Endodermal cell (in vitro differentiated cells): ENCODE measurements at places on chromosomes 2 and 18. TPM values are rescaled to one million over a fixed set of nuclear protein-coding genes. Genes with fewer than 3 reads are reported as not detected.

- H3K36me3 ChIP-seq = no peaks in the 10 kb centered on the region
- H3K27me3 ChIP-seq = no peaks in the 10 kb centered on the region
- DNase-seq = no peak
- H3K4me1 ChIP-seq = no peaks in the 10 kb centered on the region
- H3K27ac ChIP-seq = no peak overlapping the region
Observed at GRCh38 chr2:122083256-122084048, 328.0 kb downstream of the TSN start.

ZFAND2B gene
- 21.7 to 30.7 TPM (median 23.0 TPM) in 3 replicates for total RNA-seq

PAX3 gene
- 0.11 TPM in 1 of 2 replicates, not detected in the other for total RNA-seq

DNA sequence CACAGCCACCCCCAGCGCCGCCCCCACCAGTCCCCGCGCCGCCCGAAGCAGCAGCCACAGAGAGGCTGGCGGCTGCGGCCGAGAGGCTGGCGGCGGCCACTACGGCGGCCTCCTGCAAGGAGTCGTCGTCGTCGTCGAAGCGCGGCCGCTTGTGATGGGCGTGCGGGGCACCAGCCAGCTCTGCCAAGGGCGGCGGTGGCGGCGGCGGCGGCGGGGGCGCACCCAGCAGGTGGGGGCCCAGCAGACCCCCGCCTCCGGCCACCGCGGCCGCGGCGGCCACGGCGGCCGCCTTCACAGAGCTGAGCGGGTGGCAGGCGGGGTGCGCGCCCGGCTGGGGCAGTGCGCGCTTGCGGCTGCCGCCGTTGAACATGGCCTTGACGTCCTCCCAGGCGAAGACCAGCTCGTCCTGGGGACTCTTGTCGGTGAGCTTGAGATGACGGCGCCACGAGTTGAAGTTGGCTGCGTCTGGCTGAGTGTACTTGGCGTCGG lies 3.3 kb downstream of the SKOR2 start:
- no peaks in the 10 kb centered on the region for H3K36me3 ChIP-seq
- H3K27me3 ChIP-seq = peaks cover 98% of the 10 kb centered on the region
- no peaks in the 10 kb centered on the region for H3K4me1 ChIP-seq
- no peak overlapping the region for H3K27ac ChIP-seq
- H3K4me3 ChIP-seq = no peak overlapping the region
- DNase-seq = peak; percentile 77

INPP4A gene
- 76.1 and 94.2 TPM in 2 replicates for total RNA-seq

DNA sequence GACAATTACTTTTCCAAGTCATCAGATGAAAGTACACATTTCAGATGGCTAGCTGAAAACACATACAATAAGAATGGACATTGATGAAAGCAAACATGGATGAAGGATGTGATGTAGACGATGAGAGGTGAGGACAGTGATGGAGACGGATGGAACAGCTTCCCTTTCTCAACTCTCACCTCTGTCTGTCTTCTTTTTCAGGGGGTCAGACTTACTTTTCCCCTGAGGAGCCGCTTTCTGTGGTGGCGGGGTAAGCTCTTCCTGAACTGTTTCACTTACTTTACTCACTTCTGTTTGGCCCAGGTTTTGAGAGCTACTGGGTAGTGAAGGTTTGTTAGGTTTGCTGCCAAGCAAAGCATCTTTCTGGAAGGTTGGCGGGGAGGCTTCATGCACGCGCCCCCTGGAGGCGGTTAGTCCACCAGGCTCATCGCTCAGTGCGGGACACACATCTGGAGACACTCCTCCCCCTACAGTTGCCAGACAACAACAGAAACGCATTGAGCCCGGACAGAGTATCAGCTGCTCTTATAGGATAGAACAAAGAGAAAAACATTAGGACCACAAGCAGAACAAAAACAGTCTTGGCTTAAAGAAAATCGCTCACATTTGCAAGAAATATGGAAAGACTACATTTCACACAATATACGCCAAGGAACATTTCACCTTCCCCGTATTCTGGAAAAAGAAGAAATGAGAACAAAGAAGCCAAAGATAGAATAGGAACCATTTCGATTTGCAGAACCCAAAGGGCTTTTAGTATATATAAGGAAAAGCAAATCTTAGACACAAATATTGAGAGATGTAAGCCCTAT lies 90.5 kb downstream of the MYOM1 start:
- no peaks in the 10 kb centered on the region for H3K36me3 ChIP-seq
- no peaks in the 10 kb centered on the region for H3K27me3 ChIP-seq
- no peak overlapping the region for H3K4me3 ChIP-seq
- no peak overlapping the region for H3K27ac ChIP-seq

- no peaks in the 10 kb centered on the region for H3K27me3 ChIP-seq
- no peak for DNase-seq
- H3K27ac ChIP-seq = no peak overlapping the region
- H3K4me1 ChIP-seq = peaks cover 11% of the 10 kb centered on the region
Observed at GRCh38 chr2:68776124-68776523, 41.5 kb downstream of the ARHGAP25 start.

- H3K36me3 ChIP-seq = no peaks in the 10 kb centered on the region
- H3K27me3 ChIP-seq = no peaks in the 10 kb centered on the region
- no peak overlapping the region for H3K27ac ChIP-seq
- H3K4me3 ChIP-seq = no peak overlapping the region
Observed at GRCh38 chr2:16707014-16707623, 41.5 kb upstream of the CYRIA start.

DYNAP gene
- not detected in 2 replicates for total RNA-seq

NT5DC4 gene
- total RNA-seq = not detected in 3 replicates

DNA sequence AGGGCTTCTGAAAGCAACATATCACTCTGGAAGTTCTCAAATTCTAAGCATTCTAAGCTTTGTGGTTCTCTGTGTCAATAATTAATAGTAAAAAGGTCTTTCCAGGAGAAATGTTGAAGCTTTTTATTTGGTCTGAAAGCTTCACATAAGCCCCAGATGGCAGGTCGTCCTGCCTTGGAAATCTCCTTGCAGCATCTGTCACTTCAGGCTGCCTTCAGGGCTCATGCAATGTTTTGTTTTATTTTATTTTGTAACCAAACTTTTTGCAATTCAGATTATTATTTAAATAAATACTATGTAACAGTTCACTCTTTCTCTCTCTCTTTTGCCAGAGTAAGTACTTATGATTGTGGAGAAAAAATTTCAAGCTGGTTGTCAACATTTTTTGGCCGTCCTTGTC lies 46.7 kb upstream of the FHOD3 start:
- H3K4me1 ChIP-seq = no peaks in the 10 kb centered on the region
- H3K36me3 ChIP-seq = no peaks in the 10 kb centered on the region
- H3K4me3 ChIP-seq = no peak overlapping the region
- DNase-seq = no peak

DNA sequence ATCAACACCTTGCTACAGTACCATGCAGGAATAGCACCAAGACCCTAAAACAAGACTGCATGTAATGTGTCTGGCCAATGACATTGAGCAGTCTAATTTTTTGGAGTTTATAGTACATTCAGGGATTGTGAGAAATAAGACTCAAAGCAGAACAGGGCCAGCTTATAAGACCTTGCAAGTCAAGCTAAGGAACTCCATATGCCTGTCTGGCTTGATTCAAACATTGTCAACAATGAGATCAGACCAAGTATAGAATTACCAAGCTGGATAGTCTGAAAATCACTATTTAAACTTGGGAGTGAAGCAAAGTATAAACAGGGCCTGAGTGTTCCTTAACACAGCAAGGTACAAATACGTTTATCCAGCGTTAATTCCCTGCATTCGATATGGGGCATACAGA lies 370.9 kb downstream of the CNTNAP5 start:
- H3K27ac ChIP-seq = no peak overlapping the region
- no peaks in the 10 kb centered on the region for H3K4me1 ChIP-seq
- no peaks in the 10 kb centered on the region for H3K36me3 ChIP-seq
- no peak overlapping the region for H3K4me3 ChIP-seq

GRCh38 chr2:15584767-15585469 lies 6.8 kb upstream of the DDX1 start:
- no peaks in the 10 kb centered on the region for H3K36me3 ChIP-seq
- no peak for DNase-seq
- no peak overlapping the region for H3K27ac ChIP-seq
- no peaks in the 10 kb centered on the region for H3K4me1 ChIP-seq

GRCh38 chr2:102622646-102623045 lies 3.3 kb downstream of the SLC9A2 start:
- H3K4me3 ChIP-seq = no peak overlapping the region
- no peak overlapping the region for H3K27ac ChIP-seq
- no peaks in the 10 kb centered on the region for H3K4me1 ChIP-seq
- H3K36me3 ChIP-seq = no peaks in the 10 kb centered on the region

DSG3 gene
- not detected in 3 replicates for total RNA-seq

GRCh38 chr2:237860273-237860935 lies 981 bp downstream of the RAMP1 start:
- no peak overlapping the region for H3K27ac ChIP-seq
- no peaks in the 10 kb centered on the region for H3K36me3 ChIP-seq
- H3K4me3 ChIP-seq = peak overlapping the region; percentile 64
- peak; percentile 44 for DNase-seq
- H3K4me1 ChIP-seq = no peaks in the 10 kb centered on the region
- peaks cover 33% of the 10 kb centered on the region for H3K27me3 ChIP-seq

CETN1 gene
- total RNA-seq = not detected in 3 replicates

PJVK gene
- total RNA-seq = 2.6 and 6.3 TPM in 2 replicates

ADD2 gene
- total RNA-seq = 53.0 and 63.8 TPM in 2 replicates

GRCh38 chr2:76808732-76809131 lies 713.4 kb downstream of the LRRTM4 start:
- H3K27me3 ChIP-seq = no peaks in the 10 kb centered on the region
- no peak for DNase-seq
- H3K4me3 ChIP-seq = no peak overlapping the region

GALR1 gene
- total RNA-seq = 0.05 TPM in 1 of 3 replicates, not detected in the others

GKN1 gene
- not detected in 3 replicates for total RNA-seq

PRSS56 gene
- not detected in 2 replicates for total RNA-seq

GRCh38 chr18:32019251-32019948 lies 775 bp downstream of the RNF125 start:
- peaks cover 15% of the 10 kb centered on the region for H3K36me3 ChIP-seq
- H3K4me3 ChIP-seq = peak overlapping the region; percentile 94
- no peaks in the 10 kb centered on the region for H3K4me1 ChIP-seq
- H3K27me3 ChIP-seq = no peaks in the 10 kb centered on the region

COLEC11 gene
- 1.0 and 1.5 TPM in 2 replicates for total RNA-seq

GRCh38 chr2:175156534-175156933 lies 11.5 kb downstream of the ATF2 start:
- no peak overlapping the region for H3K4me3 ChIP-seq
- no peak overlapping the region for H3K27ac ChIP-seq
- H3K4me1 ChIP-seq = peaks cover 3% of the 10 kb centered on the region
- peaks cover 26% of the 10 kb centered on the region for H3K36me3 ChIP-seq
- no peaks in the 10 kb centered on the region for H3K27me3 ChIP-seq

C1QL2 gene
- total RNA-seq = 0.18 TPM in 1 of 2 replicates, not detected in the other

HAAO gene
- total RNA-seq = 21.9 to 31.3 TPM (median 24.2 TPM) in 3 replicates

DNA sequence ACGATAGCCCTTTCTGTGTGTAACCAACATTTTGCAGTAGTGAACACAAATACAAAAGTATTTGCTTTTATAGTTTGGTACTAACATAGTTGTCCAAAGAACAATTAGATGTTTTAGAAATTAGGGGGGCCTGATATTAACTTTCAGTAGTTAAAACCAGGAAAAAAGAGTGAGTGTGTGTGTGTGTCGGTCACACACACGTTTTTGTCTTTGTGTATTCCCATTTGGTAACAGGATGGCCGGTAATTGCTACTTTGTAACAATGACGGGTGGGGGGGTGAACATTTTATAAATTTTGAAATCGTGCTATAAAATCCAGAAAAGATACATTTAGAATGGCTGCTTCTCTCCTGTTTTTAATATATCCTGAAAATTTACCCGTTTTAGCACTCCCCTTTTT lies 1.5 kb downstream of the PPIG start:
- H3K27ac ChIP-seq = peak overlapping the region; percentile 35
- no peaks in the 10 kb centered on the region for H3K27me3 ChIP-seq
- H3K4me3 ChIP-seq = peak overlapping the region; percentile 100
- no peaks in the 10 kb centered on the region for H3K36me3 ChIP-seq

- H3K4me3 ChIP-seq = no peak overlapping the region
- H3K36me3 ChIP-seq = peaks cover 12% of the 10 kb centered on the region
- no peak for DNase-seq
- peaks cover 17% of the 10 kb centered on the region for H3K4me1 ChIP-seq
- H3K27me3 ChIP-seq = no peaks in the 10 kb centered on the region
Observed at GRCh38 chr2:201696151-201696659, 2.2 kb downstream of the MPP4 start.

DNA sequence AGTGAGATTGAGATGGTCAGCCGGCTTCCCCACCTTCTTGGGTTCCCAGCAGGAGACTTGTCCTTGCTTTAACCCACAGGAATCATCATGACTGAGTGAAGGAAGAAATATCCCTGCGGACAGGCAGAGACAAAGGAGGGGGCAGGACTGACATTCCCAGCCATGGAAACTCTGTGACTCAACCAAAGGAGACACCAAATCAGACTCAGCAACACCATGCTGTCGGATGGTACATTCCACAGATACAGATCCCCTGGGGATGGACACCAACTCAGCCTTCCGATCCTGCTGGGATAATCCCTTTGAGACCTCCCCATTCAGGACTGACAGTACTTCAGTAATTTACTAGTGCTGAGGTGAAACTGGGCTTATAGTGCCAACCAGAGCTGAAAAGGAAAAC lies 518.3 kb downstream of the XIRP2 start:
- peak; percentile 93 for DNase-seq
- H3K27ac ChIP-seq = peak overlapping the region; percentile 69
- H3K4me3 ChIP-seq = peak overlapping the region; percentile 64
- H3K4me1 ChIP-seq = no peaks in the 10 kb centered on the region
- no peaks in the 10 kb centered on the region for H3K27me3 ChIP-seq

SCN3A gene
- total RNA-seq = 0.06 to 0.24 TPM in 2 of 3 replicates, not detected in the other

DNA sequence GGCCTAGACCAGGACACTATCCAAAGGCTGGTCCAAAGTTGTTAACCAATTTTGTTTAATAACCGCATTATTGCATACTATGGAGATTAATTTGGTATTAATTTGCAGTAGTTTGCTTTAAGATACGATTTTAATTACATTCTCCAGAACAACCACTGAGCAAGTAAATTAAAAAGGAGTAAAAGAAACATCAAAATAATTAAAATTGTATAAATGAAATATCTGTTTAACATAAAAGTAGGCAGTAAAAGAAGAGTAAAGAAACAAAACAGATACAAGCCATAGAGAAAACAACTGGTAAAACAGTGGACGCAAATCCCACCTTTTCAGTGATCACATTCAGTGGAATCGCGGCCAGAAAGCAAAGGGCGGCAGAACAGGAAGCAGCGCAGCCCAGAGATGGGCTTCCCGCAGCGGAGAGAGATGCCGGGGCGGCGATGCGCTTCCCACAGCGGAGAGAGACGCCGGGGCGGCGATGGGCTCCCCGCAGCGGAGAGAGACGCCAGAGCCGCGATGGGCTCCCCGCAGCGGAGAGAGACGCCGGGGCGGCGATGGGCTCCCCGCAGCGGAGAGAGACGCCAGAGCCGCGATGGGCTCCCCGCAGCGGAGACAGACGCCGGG lies 176.8 kb downstream of the RTP5 start:
- H3K36me3 ChIP-seq = no peaks in the 10 kb centered on the region
- H3K4me3 ChIP-seq = peak overlapping the region; percentile 58
- DNase-seq = peak; percentile 54
- H3K27me3 ChIP-seq = peaks cover 79% of the 10 kb centered on the region
